ENCODE measurements at places on chromosomes 6 and 20.
A peak's percentile ranks its signal among the peaks of the same experiment; 100 is the strongest.

- DNase-seq: no peak
Observed at GRCh38 chr20:36862857-36863668, 12.9 kb upstream of the TLDC2 start.

DNA sequence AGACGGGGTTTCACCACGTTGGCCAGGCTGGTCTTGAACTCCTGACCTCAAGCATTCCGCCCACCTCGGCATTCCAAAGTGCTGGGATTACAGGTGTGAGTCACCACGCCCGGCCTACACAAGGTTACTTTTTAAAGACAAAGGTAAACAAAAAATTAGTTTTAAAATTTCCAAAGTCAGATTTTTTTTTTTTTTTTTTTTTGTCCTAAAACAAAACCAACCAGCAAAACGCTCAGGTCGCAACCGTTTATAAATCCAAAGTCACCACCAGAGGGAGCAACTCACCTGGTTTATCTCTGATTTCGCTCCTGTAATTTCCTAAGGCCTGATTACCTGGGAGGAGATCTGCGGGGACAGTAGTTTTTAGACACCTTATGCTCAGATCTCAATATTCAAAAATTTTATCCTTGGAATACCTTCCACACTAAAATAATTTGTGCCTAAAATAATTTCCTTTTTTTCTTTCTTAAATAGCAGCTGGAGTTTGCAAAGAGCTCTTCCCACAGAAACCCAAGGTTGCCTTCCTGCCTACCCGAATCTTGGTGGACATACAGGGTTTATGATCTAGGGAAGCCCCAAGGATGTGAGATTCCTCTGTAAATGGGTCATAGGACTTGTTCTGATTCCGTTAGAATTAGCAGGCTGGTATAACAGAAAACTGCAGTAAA is 19.8 kb upstream of the TREM1 start:
- DNase-seq: no peak

DNA sequence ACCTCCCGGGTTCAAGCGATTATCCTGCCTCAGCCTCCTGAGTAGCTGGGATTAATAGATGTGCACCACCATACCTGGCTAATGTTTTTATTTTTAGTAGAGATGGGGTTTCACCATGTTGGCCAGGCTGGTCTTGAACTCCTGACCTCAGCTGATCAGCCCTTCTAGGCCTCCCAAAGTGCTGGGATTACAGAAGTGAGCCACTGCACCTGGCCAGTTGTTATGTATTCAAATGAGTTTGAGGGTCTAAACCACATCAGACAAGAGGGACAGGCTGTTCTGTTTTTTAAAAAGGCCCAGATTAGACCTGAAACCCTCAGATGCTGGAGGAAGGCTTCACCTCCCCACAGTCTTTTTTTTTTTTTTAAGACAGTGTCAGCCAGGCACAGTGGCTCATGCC is 4.1 kb upstream of the SPAG4 start:
- DNase-seq: no peak

DNA sequence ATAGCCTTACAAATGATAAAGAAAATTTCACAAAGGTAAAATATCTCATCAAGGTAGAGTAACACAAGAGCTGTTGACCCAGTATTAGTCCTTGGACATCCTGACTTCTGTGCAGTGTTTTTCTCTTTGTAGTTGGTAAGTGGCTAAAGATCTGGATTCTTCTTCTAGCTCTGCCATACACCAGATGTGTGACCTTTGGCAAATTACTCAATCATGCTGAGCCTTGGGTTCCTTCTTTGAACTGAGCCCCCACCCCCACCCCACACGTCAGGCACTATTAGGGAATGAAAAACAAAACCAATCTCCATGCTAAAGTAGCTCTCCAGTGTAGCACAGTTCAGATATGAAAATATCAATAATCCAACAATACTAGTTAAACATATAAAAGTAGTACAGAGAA is 15.1 kb upstream of the TRIM39 start:
- no peak for DNase-seq

GRCh38 chr6:158283304-158283980 is 28.8 kb upstream of the TULP4 start:
- DNase-seq: no peak

DNA sequence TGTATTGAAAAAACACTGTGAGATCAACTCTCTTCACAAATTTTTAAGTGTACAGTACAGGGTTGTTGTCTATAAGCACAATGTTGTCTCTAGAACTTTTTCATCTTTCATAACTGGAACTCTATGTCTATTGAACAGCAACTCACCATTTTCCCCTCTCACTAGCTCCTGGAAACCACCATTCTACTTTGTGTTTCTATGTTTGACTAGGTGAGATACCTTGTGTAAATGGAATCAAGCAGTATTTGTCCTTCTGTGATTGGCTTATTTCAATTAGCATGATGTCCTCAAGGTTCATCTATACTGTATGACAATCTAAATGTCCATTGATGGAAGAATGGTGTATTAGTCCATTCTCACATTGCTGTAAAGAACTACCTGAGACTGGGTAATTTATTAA is 210.1 kb upstream of the FUT9 start:
- no peak for DNase-seq

- DNase-seq: no peak
Observed at GRCh38 chr6:98970469-98970868, 22.7 kb upstream of the FBXL4 start.

DNA sequence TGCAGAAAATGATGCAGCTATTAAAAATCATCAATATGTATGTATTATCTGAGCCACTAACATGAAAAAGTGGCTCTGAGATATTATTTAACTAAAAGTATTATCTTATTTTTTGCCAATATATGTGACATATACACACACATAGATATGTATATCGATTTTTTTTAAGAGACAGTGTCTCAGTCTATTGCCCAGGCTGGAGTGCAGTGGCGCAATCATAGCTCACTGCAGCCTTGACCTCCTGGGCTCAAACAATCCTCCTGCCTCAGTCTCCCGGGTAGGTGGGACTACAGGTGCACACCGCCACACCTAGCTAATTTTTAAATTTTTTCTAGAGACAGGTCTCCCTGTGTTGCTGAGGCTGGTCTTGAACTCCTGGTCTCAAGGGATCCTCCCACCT is 1.6 kb upstream of the TRAF3IP2 start:
- DNase-seq: no peak

GRCh38 chr6:14020551-14020950 is 95.8 kb downstream of the RNF182 start:
- DNase-seq: no peak

- no peak for DNase-seq
Observed at GRCh38 chr6:165404697-165405096, 95.3 kb upstream of the C6orf118 start.

DNA sequence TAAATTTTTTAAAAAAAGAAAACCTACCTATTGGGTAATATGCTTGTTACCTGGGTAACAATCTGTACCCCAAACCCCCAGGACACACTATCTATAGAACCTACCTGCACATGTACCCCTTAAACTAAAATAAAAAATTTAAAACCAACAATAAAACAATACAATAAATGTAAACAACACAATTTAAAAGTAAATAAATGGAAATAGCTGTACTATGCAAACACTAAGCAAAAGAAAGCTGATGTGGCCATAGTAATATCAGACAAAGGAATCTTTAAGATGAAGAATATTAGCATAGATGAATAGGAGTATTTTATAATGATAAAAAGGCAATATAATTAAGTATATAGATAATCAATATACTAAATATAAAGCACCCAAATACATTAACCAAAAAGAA is 50.3 kb downstream of the ROS1 start:
- no peak for DNase-seq

GRCh38 chr6:42012501-42013133 is 37.7 kb upstream of the TAF8 start:
- DNase-seq: no peak

DNA sequence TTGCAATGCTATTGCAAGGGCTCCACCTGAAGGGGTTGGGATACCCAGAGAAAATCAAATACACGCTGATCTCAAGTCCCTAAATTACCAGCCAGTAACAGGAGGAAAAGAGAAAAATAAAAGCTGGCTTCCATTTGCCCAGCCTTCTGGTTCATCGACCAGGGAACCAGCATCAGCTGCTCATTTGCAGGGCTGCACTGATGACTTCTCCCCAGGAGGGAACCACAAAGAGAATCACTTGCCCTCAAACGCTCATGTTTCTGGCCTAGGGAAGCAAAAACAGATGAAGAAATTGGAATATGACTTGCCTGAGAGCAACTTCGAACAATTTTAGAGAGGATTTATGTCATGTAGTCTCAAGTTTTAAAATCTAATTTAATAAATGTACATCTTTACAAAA is 119.7 kb downstream of the SH3BGRL2 start:
- no peak for DNase-seq

DNA sequence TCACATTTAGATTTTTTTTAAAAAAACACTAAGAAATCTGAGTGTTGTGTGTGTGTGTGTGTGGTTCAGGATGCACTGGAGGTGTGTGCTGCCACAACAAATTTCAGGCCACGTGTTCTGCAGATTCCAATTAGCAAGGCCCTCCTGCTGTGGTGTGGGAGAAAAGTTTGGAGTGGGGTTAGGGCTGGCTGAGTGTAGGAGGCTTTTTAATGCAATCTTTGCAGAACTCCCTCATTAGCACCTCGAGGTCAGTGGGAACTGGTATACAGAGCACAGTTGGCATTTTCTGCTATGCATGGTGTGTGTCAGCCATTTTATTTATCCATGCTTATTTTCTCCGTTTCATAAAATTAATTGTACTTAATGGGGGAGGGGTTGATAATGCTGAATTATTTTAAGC is 187.6 kb downstream of the SOX4 start:
- no peak for DNase-seq

- DNase-seq: no peak
Observed at GRCh38 chr6:43770372-43771209, 580 bp downstream of the VEGFA start.

- DNase-seq: no peak
Observed at GRCh38 chr6:23106951-23107350, 537.6 kb downstream of the HDGFL1 start.

GRCh38 chr6:122014961-122015360 is 384.5 kb upstream of the HSF2 start:
- DNase-seq: no peak

DNA sequence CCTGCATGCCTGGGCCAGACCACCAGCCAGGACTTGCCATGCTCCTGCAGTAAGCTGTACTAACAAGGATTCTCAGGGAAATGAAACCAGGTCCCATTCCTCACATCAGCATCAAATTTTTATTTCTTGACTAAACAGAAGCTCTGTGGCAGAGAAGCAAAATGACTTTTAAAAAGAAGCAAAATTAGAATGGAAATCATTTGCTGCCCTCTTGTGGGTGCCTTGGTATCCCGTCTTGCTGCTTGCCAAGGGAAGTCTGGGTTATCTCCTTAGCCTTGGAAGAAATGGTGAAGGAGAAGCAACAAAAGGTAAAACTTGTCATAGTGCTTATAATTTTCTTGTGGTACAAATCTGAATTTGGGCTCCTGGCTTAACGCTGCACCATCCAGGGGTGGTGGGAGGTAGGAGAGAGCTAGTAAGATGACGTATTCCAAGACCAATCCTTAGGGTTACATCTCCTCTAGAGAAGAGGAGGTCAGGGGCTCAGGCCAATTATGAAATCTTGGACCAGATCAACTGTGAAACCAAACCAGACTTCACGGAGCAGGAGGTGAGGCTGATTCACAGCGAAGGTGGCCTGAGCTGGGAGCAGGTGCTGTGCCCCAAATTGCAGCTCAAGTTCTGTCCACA is 107.5 kb downstream of the FAXC start:
- DNase-seq: no peak

DNA sequence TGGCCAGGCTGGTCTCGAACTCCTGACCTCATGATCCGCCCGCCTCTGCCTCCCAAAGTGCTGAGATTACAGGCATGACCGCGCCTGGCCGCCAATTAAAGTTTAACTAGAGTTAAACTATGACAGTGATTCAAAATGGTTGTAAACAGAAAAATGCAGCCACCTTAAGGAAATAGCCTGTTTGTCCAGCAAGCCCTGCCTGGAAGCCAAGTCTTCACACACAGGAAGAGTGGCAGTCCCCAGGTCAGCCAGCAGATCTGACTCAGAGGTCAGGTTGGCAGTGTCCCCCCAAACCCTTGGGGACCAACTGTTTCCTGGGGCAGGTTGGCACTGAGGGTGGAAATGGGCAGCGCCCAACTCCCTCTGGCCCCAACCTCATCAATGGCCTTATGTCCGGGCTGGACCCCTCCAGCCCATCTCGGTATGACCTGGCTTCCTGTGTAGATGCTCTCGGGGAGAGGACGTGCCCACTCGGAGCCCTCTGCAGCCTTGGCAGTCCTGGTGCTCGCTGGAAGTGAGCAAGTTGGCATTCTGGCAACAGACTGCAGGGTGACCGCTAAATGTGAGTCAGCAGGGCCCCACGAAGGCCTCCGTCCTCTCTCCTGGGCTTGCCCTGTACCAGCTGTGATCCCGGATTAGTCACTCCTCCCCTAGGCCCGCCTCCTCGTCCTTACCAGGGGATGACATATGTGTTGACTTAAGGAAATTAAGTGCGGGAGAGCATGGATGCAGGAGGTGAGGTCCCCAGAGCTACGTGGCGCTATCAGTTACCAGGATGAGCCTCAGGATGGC is 9.7 kb upstream of the HSP90AB1 start:
- DNase-seq: peak; percentile 68

DNA sequence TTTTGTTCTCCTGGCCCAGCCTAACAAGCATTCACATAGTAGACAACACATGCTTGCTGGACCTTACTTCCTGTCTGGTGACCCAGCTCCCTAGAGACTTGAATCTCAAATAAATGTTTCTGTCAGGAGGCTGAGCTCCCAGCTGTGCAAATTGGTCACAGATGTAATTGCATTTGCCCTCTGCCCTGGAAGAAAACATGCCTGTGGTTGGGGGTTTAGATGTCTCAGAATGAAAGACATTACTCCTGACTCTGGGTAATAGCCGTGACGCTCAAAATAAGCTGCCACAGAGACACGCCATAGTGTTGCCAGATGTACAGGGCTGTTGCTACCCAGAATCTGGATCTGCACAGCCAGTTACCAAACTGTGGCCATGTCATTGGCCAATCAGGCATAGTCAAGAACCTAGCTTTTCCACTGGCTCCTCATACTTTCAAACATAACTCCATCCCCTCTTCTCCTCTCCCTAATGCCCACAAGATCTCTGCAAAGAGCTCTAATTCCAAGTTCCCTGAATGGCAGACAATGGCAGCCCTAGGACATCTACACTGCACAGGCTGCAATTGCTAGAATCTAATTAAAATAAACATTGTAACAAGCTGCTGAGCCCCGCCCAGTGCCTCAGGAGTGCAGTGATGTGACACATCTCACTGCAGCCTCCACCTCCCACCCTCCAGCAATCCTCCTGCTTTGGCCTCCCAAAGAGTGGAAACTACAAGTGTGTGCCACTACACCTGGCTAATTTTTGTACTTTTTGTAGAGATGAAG is 32.8 kb upstream of the GMPR start:
- no peak for DNase-seq

DNA sequence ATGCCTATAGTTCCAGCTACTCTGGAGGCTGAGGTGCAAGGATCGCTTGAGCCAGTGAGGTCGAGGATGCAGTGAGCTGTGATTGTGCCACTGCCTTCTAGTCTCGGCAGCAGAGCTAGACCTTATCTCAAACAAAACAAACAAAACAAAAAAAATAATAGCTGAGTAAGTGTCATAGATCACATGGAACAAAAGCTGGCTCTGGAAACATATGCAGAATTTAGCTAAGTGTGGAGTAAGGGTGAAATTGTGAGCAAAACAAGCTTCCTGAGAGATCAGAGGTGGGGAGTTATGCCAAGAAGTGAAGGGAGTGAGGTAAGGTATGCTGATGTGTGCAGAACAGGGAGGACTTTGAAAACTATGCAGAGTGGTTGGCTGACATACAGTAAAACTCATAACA is 18.7 kb downstream of the SGK1 start:
- no peak for DNase-seq

- no peak for DNase-seq
Observed at GRCh38 chr6:27966816-27967426, 9.9 kb downstream of the OR2B6 start.

GRCh38 chr6:100353276-100354015 is 111.3 kb downstream of the SIM1 start:
- DNase-seq: no peak

Measured in activated T-cell treated with anti-CD3 and anti-CD28 coated beads, Interleukin-2, amount 50 U/mL, for 1 hour (primary cell).